Stimulated activated CD4-positive, alpha-beta T cell treated with anti-CD3 and anti-CD28 coated beads, Interleukin-2, amount 100 ng/mL, for 48 hours (primary cell): ENCODE measurements at places on chromosomes 6 and 20.

DNA sequence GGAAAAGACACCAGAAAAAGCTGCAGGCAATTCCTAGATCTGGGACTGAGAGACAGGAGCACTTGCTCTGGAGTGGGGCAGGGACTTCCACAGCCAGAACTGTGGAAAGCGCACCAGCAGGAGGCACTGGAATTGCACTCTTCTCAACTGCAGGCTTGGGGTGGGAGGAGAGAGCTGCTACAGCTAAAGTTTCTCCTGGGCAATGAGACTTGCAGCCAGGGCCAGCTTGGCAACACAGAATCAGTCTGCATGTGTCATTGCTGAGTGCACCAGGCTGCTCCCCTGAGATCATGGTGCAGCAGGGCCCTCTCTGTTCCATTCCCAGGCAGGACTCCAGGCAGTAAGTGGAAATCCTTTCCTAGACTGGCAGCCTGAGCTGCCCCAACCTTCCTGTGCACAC lies 145.8 kb downstream of the INSM1 start:
- no peak for DNase-seq

GRCh38 chr6:91669154-91669870 lies 1082.4 kb upstream of the MAP3K7 start:
- no peak for DNase-seq

GRCh38 chr6:35643162-35643535 lies 45.6 kb downstream of the FKBP5 start:
- no peak for DNase-seq

DNA sequence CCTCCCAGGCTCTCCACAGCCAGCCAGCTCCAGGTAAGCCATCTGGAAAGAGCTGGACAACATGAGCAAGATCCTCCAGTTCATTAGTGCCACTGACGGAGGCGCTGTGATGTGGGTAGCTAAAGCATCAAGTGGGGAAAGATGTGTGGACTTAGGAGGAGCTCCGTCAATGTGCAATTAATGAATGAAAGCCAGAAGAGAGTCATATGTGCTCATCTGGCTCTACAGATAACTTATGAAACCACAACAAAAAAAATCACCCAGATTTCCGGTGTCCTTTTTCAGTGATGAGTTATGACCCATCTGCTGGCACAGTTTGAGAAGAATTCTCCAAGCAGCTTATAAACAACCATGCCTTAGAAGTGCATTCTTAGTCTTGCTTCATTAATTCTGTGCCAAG lies 311.7 kb upstream of the PLCB4 start:
- no peak for DNase-seq

DNA sequence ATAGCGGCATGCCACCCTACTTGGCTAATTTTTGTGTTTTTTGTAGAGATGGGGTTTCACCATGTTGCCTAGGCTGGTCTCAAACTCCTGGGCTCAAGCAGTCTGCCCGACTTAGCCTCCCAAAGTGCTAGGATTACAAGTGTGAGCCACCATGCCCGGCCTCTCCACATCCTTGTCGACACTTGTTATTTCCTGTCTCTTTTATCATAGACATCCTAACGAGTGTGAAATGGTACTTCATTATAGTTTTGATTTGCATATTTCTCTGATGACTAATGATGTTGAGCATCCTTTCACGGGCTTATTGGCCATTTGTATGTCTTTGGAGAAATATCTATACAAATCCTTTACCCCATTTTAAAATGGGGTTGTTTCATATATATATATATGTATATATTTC lies 39.0 kb upstream of the ASXL1 start:
- no peak for DNase-seq

GRCh38 chr6:20399518-20399917 lies 2.2 kb upstream of the E2F3 start:
- DNase-seq: no peak

DNA sequence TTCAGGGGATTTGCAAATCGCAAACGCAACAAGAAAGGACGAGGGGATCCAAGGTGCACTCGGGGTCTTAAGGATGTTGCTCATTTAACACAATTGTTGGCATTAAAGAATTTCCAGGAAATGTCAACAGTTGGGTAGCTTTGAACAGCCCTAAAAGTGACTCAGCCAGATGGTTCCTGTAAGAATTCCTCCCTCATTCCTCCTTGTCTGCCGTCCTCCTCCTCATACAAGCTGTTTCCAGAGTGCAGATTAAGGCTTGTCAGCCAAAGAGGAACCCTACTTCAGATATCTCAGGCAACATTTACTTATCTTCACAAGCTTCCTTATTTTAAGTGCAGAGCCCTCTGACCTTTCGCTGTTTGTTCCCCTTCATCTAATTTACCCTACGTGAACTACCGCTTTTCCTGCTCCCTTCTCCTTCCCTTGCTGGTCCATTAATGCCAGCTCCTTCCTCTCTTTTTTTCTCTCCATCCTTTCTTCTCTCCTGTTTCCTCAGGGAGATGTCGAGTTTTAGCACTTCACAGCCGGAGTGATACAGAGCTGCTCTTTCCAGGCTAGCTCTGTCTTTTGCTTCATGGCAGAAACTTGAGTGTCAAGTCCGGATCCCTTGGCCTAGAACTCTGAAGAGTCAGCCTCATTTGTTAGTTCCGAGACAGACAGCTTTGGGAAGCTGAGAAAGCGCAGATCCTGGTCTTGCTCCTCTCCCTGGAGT lies 26.1 kb upstream of the TBC1D7 start:
- DNase-seq: no peak

GRCh38 chr6:56628105-56628504 lies 14.6 kb downstream of the DST start:
- no peak for DNase-seq

- DNase-seq: no peak
These were observed 103.1 kb downstream of the TCP11 start for GRCh38 chr6:35038076-35038475.

DNA sequence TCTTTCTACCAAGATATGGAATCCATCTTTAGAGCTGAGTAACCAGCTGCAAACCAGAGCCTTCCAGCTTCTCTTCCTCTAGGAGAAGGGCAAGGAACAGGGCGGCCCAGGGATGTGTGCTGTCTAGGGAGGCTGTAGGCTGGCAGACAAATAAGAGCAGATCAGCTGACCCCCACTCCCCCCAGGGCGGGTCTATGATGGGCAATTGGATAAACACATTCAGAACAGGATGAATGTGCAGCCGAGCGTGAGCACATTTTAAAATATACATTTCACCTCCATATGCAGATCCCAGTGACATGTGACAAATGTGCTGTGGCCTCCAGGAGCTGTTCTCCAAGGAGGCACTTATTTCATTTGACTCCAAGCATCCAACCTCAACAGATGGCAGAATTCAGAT lies 580.1 kb downstream of the PTPRT start:
- DNase-seq: no peak

DNA sequence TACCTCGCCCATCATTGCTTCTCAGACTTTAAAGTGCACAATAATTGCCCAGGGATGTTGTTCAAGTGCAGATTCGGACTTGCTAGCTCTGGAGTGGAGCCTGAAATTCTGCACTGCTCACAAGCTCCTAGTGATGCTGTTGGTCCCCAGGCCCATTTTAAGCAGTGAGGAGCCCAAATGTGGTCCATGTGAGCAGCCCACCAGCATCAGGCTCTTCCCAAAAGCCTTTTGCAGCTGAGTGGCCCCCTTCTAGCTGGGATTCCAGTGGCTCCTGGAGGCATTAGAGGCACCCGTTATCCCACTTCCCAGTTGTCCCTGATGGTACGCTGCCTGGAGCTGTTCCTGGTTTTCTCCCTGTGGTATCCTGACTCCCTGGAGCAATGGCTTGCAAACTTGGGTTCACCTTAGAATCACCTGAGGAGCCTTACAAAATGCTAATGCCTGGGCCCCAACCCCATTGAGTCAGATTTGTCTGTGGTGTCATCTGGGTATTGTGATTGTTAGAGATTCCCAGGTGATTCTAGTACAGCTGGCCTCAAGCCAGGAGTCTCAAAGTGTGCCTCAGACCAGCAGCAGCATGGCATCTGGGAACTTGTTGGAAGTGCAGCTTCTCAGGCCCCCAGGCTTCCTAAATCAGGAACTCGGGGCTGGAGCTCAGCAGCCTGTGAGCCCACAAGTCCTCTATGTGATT lies 186.9 kb upstream of the SLC24A3 start:
- DNase-seq: no peak

DNA sequence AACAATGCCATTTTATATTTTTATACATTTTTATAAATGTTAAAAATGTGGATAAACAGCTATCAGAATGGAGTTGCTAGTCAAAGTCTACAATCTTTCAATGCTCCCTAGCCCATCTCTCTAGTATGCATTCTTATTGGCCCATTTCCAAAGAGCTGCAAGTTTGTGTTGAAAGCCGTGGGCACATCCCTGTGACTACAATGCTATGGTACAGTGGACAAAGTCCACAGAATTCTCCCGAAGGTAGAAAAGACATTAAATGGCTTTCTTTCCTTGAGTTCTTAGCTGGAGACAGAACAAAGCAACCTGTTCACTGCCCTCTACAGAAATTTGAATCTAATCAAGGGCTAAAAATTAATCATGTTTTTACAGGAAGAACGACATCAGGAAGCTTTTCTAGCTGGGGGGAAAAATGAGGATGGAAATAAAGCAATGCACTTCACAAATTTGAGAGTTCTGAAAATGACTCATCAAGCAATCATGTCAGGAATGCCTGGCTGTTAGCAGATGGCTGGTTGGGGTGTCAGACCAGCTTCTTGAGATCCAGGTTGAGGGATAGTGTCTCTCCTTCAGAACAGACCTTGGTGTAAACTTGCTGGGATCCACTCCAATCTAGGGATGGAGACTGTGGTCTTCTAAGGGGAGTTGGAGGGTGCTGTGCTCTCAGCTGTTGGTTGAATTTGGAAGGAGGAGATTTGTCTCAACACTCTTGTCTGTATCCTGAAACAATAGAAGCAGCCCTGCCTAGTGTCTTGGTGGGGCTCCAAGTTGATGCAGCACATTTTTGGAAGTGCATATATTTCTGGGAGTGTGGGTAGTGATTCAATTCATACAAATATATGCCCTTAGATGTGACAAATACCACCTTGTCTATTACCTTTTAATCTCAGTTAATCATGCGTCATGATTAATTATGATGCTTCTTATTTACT lies 143.4 kb upstream of the PHACTR1 start:
- no peak for DNase-seq

DNA sequence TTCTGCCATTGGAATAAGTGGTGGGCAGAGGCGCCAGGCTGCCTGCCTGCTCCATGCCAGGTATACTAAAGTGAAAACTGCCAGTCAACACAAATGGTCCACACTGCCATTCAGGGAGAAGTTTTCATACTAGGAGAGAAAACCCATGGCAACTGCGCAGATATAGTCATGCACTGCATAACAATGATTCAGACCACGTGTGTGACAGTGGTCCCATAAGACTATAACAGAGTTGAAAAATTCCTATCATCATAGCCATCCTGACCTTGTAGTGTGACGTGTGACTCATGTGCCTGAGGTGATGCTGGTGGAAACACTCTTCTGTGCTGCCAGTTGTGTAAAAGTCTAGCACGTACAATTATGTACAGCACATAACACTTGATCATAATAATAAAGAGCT lies 25.1 kb downstream of the ZC3H12D start:
- DNase-seq: no peak

- DNase-seq: no peak
These were observed 91.4 kb downstream of the EDN1 start for GRCh38 chr6:12381587-12381986.

DNA sequence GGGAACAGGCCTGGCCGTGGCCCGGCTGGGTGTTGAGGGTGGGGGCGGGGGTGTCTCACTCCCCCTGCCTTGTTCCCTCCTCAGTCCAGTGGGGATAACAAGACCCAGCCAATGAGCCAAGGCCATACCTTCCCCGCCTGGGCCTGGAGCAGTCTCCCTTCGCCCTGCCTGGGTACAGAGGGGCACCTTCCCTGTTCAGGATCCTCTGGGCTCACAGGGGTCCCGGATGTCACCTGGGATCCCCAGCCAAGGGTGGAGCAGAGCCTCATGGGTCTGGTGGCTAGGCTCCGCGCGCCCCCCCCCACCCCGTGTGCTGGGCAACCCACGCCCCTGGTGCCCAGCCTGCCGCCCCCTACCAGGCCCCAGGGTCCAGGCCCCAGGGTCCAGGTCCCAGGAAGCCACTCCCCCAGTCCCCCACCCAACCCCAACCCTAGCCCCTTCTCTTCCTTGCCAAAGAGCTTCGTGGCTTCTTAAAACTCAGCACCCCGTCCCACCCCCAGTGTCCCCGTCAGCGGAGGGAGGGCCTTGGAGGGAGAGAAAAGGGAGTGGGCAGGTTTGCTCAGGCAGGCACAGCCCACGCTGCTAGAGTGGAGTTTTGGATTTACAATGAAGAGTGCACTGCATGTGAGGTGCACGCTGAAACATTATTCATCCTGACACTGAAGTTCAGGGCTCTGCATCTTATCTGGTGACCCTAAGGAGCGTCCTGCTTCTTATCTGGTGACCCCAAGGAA lies 11.8 kb downstream of the HRH3 start:
- DNase-seq: no peak

GRCh38 chr20:51134405-51134804 lies 111.5 kb upstream of the KCNG1 start:
- DNase-seq: no peak

DNA sequence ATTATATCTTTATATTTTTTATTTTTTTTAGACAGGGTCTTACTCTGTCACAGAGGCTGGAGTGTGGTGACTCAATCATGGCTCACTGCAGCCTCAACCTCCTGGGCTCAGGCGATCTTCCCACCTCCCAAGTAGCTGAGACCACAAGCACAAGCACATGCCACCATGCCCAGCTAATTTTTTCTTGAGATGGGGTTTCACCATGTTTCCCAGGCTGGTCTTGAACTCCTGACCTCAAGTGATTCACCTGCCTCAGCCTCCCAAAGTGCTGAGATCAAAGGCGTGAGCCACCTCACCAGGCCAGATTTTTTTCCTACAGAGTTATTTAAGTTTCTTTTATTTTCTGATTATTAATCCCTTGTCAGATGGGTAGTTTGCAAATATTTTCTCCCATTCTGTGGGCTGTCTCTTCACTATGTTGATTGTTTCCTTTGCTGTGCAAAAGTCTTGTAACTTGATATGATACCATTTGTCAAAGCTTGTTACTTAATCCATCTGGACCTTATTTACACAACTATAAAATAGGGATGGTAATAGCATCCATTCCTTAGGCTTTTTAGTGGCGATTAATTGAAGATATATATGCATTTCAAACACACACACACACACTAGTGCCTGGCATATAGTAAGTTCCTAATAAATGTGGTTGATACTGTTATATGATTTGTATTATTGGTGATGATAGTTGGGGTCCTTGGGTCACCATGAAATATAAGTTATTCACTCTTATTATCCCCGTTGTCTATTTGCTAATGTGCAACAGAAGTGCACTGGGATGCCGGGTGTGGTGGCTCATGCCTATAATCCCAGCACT lies 187.1 kb downstream of the BCAS1 start:
- no peak for DNase-seq

- DNase-seq: peak; percentile 59
These were observed 32.3 kb downstream of the YTHDF1 start for GRCh38 chr20:63183422-63184146.

- no peak for DNase-seq
These were observed 87.7 kb downstream of the PSMG4 start for GRCh38 chr6:3346476-3346875.

GRCh38 chr6:115442323-115442722 lies 618.4 kb downstream of the FRK start:
- DNase-seq: no peak

- peak; percentile 48 for DNase-seq
These were observed 106.5 kb upstream of the LAMP5 start for GRCh38 chr20:9407805-9408421.

- no peak for DNase-seq
These were observed 31.8 kb upstream of the RSPO4 start for GRCh38 chr20:1033751-1034414.
